ENCODE measurements at places on chromosomes 6 and 20.

- no peak for DNase-seq
- no peak overlapping the region for H3K4me3 ChIP-seq
- no peaks in the 10 kb centered on the region for H3K36me3 ChIP-seq
- H3K4me1 ChIP-seq: no peaks in the 10 kb centered on the region
- H3K27me3 ChIP-seq: peaks cover 4% of the 10 kb centered on the region
These were observed 107.1 kb upstream of the ZNF184 start for GRCh38 chr6:27579973-27580372.

GRCh38 chr6:49423817-49424216, 39.2 kb downstream of the MMUT start:
- H3K27ac ChIP-seq: no peak overlapping the region
- H3K4me3 ChIP-seq: no peak overlapping the region
- no peaks in the 10 kb centered on the region for H3K36me3 ChIP-seq
- no peak for DNase-seq
- no peaks in the 10 kb centered on the region for H3K27me3 ChIP-seq
- H3K4me1 ChIP-seq: no peaks in the 10 kb centered on the region

- no peak overlapping the region for H3K4me3 ChIP-seq
- DNase-seq: no peak
- peaks cover 3% of the 10 kb centered on the region for H3K27me3 ChIP-seq
These were observed 26.7 kb downstream of the MAN1A1 start for GRCh38 chr6:119322715-119323350.

DNA sequence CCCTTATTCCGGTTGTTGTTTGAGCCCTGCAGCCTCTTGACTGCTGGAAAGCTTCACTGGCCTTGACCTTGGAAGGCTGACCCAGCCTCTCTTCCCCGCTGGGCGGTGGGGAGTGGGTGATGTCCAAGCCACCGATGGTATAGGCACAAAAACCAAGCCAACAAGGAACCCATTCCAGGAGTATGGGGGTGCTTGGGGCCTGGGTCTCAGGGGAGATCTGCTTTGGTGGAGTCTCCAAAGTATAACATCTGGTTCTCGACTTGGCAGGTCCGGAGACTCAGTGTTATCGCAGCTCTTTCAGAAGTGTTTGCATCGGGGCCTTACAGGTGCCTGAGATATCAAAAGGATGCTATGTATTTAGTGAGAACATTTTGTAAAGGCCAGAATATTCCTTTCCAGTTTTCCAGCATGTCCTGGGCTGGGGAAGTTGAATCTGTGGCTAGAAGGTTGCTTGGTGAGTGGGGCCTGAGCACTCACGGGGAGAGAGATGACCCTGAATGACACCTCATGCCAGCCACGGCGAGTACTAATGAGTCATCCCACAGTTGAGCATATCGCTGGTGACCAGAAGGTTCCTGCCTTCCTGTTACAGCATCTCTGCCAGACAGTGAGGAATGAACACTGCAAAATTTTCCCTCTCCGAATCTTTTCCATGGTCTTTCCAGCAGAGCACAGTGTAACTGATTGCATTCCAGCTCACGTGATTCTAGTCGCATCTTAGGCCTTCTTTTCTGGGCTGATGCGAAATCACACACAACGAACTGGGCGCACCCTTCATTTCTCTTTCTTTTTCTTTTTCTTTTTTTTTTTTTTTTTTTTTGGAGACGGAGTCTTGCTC, 133.9 kb downstream of the ZDHHC14 start:
- no peak for DNase-seq
- H3K4me3 ChIP-seq: no peak overlapping the region
- H3K36me3 ChIP-seq: peaks cover 7% of the 10 kb centered on the region
- peaks cover 14% of the 10 kb centered on the region for H3K4me1 ChIP-seq

DNA sequence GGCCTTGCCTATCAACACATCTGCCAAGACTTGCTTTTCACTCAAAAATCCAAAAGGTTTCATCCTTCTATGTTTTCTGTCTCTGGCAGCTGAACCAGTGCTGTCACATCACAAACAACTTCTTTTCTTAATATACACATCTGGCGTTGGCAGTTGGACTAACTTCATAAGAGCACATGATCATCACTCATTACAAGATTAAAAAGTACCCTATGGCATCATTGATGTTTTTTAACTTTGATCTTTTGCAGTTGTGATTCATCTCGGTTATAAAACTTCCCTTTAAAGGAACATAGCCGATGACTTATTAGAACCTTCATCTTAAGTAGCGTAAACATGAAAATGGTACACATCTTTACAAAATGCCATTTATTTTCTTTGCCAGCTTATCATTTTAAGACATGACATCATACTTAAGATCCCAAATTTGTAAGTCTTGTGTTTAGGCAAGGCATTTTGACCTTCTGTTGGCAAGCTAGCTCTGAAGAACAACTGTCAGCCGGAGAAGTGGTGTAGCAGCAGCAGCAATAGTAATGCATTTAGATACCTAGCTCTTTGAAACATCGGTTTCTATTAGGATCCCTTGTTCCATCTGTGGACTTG, 64.2 kb upstream of the SUPT3H start:
- no peaks in the 10 kb centered on the region for H3K36me3 ChIP-seq
- H3K4me1 ChIP-seq: peaks cover 31% of the 10 kb centered on the region
- H3K4me3 ChIP-seq: no peak overlapping the region
- no peaks in the 10 kb centered on the region for H3K27me3 ChIP-seq
- no peak for DNase-seq
- no peak overlapping the region for H3K27ac ChIP-seq

- H3K4me3 ChIP-seq: no peak overlapping the region
- peaks cover 2% of the 10 kb centered on the region for H3K27me3 ChIP-seq
- DNase-seq: no peak
- H3K4me1 ChIP-seq: peaks cover 10% of the 10 kb centered on the region
- H3K36me3 ChIP-seq: no peaks in the 10 kb centered on the region
These were observed 115.5 kb downstream of the DLGAP4 start for GRCh38 chr20:36421641-36422040.

GRCh38 chr6:109892451-109893435, 85.4 kb upstream of the GPR6 start:
- H3K27ac ChIP-seq: no peak overlapping the region
- no peaks in the 10 kb centered on the region for H3K27me3 ChIP-seq
- no peak overlapping the region for H3K4me3 ChIP-seq
- DNase-seq: no peak

DNA sequence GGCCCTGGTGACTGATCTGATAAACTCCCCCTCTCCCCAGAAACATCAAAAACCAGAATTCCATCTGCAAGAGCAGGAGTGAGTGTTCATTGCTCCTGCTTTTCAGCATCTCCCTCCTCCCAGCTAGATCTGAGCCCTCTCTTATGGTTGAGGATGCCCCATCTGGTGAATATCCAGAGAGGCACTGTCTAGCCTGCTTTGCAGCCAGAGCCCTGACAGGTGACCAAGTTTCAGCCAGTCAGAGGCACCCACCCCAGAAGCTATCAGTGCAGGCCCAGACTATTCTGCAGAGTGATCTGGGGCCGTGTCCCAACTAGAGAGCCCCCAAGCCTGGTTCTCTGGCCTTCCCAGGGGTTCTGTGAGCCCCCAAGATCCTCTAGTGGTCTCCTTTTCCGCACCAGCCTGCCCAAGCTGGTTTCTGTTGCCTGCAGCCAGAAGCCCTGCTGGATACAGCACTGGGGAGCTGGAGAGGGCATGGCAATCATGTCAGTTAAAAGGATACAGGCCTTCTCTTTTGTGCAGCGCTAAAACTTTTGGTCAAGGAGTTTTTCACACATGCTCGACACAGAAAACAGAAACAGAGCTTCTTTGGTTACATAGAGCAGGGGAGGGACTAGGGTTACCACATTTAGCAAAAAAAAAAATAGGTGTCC, 6.6 kb upstream of the BMP7 start:
- H3K4me1 ChIP-seq: no peaks in the 10 kb centered on the region
- no peak overlapping the region for H3K4me3 ChIP-seq
- peaks cover 17% of the 10 kb centered on the region for H3K27me3 ChIP-seq
- no peaks in the 10 kb centered on the region for H3K36me3 ChIP-seq

- no peaks in the 10 kb centered on the region for H3K36me3 ChIP-seq
- DNase-seq: peak; percentile 83
- no peak overlapping the region for H3K27ac ChIP-seq
- H3K4me1 ChIP-seq: no peaks in the 10 kb centered on the region
These were observed 129.4 kb upstream of the RIN2 start for GRCh38 chr20:19628570-19629134.

GRCh38 chr20:33438481-33438880, 5.1 kb downstream of the SNTA1 start:
- no peak overlapping the region for H3K4me3 ChIP-seq
- DNase-seq: no peak
- peaks cover 8% of the 10 kb centered on the region for H3K27me3 ChIP-seq
- no peaks in the 10 kb centered on the region for H3K4me1 ChIP-seq
- H3K27ac ChIP-seq: no peak overlapping the region

DNA sequence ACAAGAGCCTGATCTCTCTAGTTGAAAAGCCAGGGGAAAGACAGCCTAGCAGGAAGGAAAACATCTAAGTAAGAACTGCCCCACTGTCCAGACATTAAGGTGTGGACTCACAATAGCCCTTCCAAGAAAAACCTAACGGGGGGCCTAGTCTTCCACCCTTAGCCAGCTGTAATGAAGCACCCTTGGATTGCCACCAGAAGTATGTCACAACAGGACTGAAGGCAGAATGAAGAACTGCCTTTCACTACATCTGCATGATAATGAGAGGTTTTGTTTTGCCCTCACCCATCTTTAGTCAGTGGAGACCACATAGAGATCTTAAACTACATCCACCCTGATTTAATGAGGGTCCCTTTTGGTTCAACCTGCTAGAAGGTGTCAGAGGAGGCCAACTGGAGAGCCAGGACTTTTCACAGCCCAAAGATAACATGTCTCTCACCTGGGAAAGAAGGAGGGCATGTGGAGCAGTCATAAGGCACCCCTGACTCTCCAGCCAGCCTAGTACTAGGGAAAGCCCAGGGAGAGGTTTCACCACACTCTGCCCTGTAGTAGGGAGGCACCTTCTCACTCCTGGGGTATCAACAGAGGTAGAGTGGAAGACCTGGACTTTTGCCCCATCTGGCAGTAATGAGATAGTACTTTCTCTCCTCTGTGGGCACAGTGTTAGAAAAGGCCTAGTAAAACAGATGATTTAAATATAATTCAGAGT, 1017.4 kb upstream of the MANEA start:
- DNase-seq: no peak
- H3K4me3 ChIP-seq: no peak overlapping the region
- peaks cover 8% of the 10 kb centered on the region for H3K27me3 ChIP-seq
- H3K4me1 ChIP-seq: peaks cover 5% of the 10 kb centered on the region
- H3K27ac ChIP-seq: no peak overlapping the region

GRCh38 chr6:24016857-24017256, 109.2 kb upstream of the NRSN1 start:
- DNase-seq: no peak
- H3K4me3 ChIP-seq: no peak overlapping the region
- H3K4me1 ChIP-seq: no peaks in the 10 kb centered on the region
- no peak overlapping the region for H3K27ac ChIP-seq

DNA sequence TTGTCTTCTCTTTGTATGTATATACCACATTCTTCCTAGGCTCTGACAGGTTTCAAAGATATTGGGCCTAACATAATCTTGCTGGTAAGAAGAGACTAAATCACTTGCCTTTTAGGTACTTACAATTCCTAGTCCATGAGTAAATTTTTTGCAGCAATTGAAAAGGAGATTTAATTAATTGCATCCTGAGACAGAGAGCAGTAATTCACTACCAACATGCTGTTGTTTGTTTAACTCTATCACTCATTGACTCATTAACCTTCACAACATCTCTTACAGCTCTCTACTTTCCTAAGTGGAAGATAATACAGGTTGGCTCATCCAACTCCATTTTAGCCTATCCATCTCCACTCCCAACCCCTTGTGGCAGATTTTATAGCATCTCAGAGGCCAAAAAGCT, 280.4 kb downstream of the ALDH8A1 start:
- no peak overlapping the region for H3K27ac ChIP-seq
- DNase-seq: no peak

DNA sequence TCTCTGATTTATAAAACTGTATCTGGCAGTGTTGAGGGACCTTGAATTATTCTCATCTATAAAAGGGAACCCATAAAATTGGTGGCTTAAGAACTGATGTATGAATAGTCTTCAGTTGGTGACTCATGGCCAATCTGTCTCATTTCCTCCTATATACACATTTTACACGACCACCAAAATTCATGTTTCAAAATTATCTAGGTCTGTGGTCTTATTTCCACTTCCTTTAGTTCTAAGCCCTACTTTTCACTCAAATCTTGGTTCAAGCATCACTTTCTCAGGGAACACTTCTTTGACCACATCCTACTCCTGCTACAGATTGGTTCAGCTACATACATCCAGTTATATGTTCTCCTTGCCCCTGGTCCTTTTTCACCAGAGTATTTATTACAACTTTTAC, 18.6 kb upstream of the ENPP1 start:
- H3K27me3 ChIP-seq: no peaks in the 10 kb centered on the region
- DNase-seq: no peak
- H3K27ac ChIP-seq: no peak overlapping the region
- H3K4me1 ChIP-seq: no peaks in the 10 kb centered on the region
- no peaks in the 10 kb centered on the region for H3K36me3 ChIP-seq
- H3K4me3 ChIP-seq: no peak overlapping the region

GRCh38 chr20:25254986-25255680, 7.2 kb downstream of the PYGB start:
- DNase-seq: no peak
- H3K36me3 ChIP-seq: peaks cover 21% of the 10 kb centered on the region
- no peak overlapping the region for H3K27ac ChIP-seq
- no peaks in the 10 kb centered on the region for H3K4me1 ChIP-seq
- H3K4me3 ChIP-seq: no peak overlapping the region

DNA sequence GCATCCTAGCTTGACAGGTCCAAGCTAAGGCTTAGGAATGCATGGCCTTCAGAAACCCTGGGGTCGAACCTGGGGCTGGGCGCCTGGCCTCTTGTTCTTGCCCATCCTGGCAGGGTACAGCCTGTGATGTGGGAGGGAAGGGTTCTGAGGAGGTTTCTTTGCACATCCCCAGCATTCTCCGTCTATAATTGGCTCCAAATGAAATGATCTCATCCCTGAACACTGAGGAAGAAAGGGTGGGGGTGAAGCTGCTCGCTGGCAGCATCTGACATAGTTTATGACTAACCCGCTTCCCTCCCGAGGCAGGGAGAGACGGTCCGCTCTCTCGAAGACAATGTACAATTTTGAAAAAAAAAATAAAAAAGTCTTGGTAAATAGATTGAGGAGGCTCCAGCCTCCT, 67.1 kb upstream of the ZNFX1 start:
- no peak overlapping the region for H3K4me3 ChIP-seq
- DNase-seq: no peak
- H3K27ac ChIP-seq: no peak overlapping the region
- no peaks in the 10 kb centered on the region for H3K4me1 ChIP-seq
- H3K27me3 ChIP-seq: peaks cover 2% of the 10 kb centered on the region
- H3K36me3 ChIP-seq: no peaks in the 10 kb centered on the region

DNA sequence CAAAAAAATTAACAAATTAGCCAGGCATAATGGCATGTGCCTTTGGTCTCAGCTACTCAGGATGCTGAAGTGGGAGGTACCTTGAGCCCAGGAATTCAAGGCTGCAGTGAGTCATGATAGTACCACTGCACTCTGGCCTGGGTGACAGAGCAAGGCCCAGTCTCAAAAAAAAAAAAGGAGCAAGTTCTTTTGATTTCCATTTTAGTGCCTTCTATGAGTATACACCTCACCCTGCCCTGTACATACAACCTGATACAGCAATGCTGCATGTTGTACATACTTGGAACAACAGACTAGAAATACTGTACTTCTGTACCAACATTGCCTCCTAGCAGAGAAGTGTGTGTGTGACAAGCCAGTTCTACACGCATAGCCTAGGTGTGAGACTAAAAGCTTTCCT, 97.3 kb upstream of the CARMIL1 start:
- peaks cover 1% of the 10 kb centered on the region for H3K27me3 ChIP-seq
- H3K4me1 ChIP-seq: peaks cover 4% of the 10 kb centered on the region
- H3K4me3 ChIP-seq: no peak overlapping the region

Measured in endothelial cell (in vitro differentiated cells).